Epithelial cell of proximal tubule (primary cell): ENCODE measurements at places on chromosomes 1 and 21. TPM values are rescaled to one million over a fixed set of nuclear protein-coding genes. Genes with fewer than 3 reads are reported as not detected.
A peak's percentile ranks its signal among the peaks of the same experiment; 100 is the strongest.

DNA sequence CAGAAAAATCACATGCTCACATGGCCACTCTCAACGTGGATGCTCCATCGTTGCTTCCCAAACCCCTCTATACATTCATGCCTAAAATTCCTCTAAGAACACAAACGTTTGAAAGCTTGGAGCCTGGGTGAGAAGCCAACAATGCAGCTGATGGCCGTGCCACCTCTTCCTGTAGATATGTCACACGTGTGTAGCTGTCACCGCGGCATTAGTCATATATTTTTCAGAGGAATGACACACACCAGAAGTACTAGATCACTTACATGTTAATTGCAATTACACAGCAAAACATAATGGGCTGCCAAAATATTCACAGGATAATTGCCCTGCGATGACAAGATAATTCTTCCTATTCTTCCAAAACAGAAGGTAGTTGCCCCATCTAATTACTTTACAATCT is 112.7 kb upstream of the BACE2 start:
- no peak for DNase-seq

GRCh38 chr1:184260382-184260781 is 126.4 kb upstream of the C1orf21 start:
- no peak for DNase-seq

DNA sequence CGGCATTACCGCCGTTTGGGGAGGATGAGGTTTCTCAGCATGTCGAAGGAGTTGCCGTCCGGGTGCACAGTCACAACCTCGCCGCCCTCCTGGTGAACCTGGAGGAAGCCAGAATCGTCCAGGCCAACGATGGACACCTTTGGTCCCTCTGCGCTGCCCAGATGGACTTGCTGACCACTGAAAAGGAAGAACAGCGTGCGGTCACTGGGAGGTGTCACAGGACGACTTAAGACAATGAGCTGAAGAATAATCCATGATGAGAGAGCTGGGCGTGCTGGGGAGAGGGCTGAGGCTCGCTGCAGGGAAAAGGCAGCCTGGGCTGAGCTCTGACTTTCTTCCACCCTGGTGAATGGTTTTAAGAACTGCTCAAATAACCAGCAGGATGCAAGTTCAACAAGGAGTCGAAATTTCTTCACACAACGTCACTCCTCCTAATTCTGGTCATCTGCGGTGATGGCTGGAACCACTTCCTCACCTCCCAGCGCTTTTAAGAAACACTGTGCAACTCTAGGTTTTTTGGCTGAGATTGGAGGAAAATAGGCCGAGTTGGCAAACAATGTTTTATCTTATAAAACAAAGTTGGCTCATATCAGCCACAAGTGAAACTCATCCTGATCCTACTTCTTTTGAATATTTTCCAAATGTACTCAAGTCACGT is 55.5 kb downstream of the SIM2 start:
- no peak for DNase-seq

- DNase-seq: peak; percentile 12
These were observed 101.5 kb upstream of the ARHGEF16 start for GRCh38 chr1:3352952-3353331.

GRCh38 chr1:7315316-7315715 is 455.8 kb upstream of the VAMP3 start:
- no peak for DNase-seq

LAPTM5 gene
- total RNA-seq: 2.2 and 2.4 TPM in 2 replicates

CHAF1B gene
- total RNA-seq: 8.5 and 21.8 TPM in 2 replicates

TEDDM1 gene
- total RNA-seq: not detected in 2 replicates

ACTN2 gene
- 0.07 and 0.52 TPM in 2 replicates for total RNA-seq

F13B gene
- total RNA-seq: not detected in 2 replicates
